ENCODE measurements at places on chromosomes 6 and 20.

DNA sequence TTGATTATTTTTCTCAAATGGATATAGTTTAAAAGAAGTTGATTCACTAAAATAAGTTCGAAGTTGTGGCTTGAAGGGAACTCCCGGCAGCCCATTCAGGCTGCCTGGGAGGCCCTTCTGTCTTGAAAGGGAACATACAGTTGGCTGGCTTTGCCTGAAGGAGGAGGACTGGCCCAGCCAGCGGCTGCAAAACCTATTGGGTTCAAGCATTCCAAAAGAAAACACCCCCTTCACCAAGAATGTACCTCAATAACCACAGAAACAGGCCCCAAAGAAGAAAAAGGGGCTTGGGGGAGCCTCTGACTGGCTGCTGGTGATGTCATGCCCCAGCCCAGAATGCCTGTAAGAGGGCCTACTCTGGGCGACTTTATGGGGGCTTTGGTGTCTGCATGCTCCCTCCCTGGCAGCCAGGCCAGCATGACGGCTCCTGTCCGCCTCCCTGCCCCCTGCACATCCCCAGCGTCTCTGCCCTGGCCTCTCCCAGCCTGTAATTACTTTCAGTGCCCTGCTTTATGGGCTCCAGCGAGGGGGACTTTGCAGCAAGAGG is 36.5 kb downstream of the MAFB start:
- DNase-seq: no peak

DNA sequence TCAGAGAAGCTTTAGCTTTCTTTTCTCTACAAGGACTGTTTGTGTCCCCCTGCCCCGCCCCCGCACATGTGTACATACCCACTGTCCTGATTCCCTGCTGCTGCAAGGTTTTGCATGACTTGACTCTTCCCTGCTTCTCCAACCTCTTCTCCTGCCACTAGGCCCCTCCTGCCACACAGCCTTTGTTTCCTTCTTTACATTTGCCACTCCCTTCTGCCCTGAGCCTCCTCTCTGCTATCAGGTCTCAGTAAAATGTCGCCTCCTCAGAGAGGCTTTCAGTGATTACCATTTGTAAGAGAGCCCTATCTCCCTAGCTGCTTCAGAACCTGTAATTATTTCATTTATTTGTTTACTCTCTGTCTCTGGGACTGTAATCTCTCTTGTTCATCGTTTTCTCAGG is 56.4 kb upstream of the VSTM2L start:
- DNase-seq: peak; percentile 42

- DNase-seq: no peak
Measured at GRCh38 chr6:13284646-13285045, 43.7 kb downstream of the TBC1D7 start.

GRCh38 chr6:156809446-156810178 is 32.4 kb downstream of the ARID1B start:
- DNase-seq: no peak

- DNase-seq: no peak
Measured at GRCh38 chr20:17571153-17571527, 1.3 kb downstream of the DSTN start.

DNA sequence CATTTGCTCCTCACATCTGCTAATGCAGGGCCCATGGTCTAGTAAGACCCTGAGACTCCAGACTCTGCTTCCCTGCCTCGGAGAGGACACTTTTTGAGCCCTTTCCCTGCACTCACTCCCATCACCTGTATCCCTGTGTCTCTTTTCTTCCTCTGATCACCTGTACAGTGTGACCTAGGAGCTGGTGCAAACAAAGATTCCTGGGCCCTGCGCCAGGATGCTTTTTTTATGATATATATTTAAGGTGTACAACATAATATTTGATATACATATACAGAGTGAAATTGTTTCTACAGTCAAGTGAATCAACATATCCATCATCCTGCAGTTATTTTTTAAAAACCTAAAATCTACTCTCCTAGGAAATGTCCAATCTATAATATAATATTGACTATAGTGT is 355.4 kb downstream of the MAFB start:
- no peak for DNase-seq

DNA sequence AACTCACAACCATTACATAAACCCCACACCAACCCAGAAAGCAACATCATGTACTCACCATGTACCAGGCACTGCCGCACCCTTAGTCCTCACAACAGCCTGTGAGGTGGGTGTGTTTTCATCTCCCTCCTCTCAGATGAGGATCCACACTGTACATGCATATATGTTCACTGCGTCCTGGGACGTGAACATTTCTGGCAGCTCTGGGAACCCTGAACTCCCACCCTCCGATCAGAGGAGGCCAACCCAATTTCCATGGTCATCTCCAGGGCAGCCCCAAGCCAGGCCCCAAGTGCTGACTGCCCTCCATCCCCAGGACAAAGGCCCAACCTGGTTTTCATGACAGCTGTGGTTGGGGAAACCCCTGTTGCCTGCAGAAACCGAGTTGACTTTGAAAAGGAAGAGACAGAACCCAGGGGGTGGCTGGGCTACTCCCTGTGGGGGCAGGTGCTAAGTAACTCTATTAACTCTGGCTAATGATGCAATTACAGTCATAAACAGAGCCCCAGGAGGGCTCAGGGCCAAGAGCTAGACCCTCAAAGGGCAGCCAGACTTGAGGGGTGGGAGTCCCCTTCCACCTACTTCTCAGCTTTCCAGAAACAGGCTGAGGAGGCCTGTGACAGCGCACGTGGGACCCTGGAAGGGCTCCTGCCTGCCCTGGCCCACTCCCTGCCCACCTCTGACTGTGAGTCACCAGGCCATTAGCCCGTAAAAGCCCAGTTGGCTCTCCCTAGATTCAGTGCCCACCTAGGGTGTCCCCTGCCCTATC is 2.6 kb downstream of the TFEB start:
- no peak for DNase-seq

DNA sequence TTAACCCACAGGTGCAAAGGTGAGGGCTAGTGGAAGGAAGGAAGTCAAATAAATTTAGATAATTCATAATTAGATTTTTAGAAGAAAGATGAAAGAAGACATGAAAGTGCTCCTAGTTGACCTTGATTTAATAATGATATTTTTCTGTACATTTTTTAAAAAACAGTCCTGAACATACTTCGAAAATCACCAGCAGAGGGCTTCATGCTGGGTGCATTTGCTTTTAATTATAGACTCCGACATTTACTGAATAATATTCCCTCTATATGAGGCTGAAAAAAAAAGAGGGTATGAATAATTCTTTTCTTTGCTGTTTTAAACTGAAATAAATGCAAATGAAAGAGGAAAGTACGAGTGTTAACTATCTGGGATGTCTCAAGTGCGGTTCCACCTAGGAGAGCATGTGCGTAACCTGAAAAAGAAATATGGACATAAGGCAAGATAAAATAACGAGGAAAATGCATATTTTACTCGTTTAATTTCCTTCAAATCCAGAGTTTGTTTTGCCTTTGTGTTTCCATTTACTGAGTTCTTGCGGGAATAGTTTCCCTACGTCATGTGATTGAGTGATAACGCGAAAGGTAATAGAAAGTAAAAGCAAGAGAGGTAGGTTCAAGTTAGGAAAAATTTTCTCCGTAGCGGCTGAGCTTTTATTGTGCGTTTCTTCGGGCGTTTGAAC is 3.1 kb upstream of the TFAP2B start:
- no peak for DNase-seq

GRCh38 chr6:99331531-99331930 is 17.9 kb downstream of the FAXC start:
- DNase-seq: no peak

- no peak for DNase-seq
Measured at GRCh38 chr20:41175727-41176330, 38.5 kb downstream of the PLCG1 start.

DNA sequence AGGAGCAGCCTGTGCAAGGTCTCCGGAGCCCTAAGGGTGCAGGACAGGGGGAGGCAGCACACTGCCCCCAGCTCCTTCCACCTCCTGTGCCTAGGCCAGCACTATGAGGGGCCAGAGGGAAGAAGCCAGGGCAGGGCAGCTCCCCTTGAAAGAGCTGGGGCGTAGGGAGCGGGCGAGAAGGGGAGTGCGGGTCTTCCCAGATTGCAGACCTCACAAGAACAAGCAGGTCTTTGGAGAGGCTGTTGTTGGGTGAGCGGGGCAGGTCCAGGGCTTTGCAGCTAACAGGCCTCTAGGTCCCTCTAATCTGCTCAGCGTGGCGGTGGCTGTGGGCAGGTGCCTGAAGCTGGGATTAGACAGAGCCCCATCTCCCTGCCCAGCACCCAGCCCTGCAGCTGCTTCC is 22.4 kb upstream of the CST1 start:
- no peak for DNase-seq

DNA sequence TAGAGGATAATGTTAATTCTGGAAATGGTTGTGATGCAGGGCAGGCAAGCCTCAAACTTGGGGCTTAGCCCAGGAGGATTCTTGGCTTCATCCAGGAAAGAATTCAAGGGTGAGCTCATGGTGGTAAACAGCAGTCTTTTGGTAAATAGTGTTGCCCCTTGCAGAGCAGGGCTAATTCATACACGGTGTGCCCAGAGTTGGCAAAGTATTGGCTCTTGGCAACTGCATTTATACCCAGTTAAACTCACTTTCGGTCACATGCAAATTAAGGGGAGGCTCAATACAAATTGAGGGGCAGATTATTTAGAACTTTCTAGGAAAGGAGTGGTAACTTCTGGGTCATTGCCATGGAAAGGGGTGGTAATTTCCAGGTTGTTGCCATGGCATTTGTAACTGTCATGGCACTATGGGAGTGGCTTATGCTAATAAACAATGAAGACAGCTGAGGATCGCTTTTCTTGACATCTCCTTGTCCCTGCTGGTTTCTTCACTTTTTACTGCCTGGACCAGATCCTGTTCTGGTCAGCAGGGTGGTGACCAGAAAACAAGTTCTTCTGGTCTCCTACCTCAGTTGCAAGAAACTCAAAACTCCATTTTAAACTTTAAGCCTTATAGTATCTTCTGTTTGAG is 3.9 kb upstream of the OTOR start:
- DNase-seq: no peak

DNA sequence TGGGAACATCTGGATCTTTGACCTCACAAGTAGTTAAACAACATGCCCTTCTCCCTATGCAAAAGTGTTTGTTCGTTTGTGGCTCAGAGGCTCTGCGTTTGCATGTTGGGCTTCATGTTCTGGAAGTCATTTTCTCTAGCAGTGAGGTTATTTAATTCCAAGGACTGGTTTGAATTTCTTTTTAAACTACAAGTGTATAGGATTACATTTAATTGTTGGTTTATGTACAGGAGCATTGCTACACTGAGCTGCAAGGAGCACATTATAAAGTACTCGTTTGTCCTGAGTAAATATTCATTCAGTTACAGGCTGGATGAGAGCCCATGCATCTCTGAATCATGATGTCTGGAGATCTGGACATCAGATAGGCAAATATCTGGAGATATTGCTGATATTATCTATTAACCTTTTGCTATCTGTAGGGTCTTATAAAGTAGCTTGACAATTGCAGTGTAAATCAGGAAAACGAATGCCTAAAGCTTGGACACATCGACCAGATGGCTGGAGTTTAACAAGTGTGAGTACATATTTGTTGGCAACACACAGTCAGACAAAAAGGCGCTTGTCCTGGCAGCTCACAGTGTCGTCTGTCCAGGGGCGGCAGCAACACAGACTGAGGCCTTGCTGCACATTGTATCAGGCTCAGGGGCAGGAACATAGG is 84.6 kb downstream of the PDE7B start:
- DNase-seq: peak; percentile 53

DNA sequence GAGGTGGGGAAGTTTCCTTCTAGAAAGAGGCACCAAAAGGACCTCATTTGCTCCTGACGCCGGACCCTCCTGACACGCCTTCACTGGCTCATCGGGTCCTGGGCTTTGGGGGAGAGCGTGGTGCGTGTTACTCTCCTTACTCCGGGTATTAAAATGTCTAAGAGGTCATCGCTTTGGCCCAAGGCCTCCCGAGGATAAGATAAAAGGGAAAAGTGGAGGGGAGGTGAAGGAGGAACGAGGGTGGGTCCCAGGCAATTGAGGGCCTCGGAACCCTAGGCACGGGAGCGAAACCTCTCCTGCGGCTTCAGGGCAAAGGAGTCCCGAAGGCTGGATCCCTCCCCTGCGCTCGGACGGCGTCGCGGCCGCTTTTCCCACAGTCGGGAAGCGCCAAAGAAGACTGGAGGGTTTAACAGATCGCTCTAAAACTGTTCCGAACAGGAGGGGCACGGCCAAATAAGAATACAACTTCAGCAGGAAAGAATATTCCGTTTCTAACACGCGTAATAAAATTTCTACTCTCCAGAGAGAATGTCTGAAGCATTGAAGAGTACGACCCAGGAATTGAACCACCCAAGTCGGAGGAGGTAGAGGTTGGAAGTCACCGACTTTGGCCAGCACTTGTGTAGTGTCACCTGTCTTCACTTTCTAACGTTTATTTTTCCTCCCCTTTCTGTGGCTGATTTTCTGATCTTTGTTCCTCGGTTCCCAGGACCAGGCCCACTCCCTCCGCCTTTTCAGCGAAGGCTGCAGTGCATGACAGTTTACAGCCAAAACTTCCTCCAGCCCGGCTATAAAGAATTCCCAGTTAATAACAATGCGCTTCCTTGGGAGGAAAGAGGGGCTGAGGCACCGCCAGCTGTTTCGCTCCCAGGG is 2.1 kb upstream of the TBXT start:
- DNase-seq: no peak

DNA sequence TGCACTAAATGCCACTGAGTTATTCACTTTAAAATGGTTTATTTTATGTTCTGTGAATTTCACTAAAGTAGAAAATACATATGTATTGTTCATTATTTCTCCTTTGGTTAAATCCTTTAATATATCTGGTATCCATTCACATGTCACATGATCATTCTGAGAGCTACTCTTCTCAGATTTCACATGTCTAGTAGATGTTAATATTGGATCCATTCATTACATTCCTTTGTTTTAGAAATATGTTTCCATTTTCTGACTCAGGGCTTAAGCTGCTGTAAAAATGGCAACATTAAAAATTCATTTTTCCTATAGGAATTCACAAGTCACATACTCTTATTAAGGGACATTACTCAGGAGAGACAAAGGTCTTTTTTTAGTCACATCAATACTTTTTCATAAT is 205.4 kb downstream of the ZFAND3 start:
- no peak for DNase-seq

- no peak for DNase-seq
Measured at GRCh38 chr6:122712093-122712447, 67.4 kb upstream of the FABP7 start.

DNA sequence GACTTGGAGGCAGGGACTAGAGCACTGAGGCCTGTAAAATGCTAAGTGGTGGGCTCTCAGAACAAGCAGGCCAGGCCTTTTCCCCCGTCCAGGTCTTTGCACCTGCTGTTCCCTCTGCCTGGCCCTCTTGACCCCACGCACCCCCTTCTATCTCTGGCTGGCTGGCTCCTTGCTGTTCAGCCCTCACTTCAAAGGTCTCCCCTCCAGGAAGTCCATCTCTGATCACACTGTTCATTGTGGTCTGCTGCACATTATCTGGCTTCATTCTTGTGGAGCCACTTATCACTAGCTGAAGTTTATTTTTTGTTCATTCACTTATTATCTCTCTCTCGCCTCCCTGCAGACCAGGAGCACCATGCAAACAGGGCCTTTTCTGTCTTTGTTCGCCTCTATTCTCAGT is 24.5 kb downstream of the SLC13A3 start:
- DNase-seq: no peak
